ENCODE measurements at places on chromosomes 11 and 22.

GRCh38 chr11:35825386-35825785 lies 118.5 kb upstream of the LDLRAD3 start:
- no peak for DNase-seq

DNA sequence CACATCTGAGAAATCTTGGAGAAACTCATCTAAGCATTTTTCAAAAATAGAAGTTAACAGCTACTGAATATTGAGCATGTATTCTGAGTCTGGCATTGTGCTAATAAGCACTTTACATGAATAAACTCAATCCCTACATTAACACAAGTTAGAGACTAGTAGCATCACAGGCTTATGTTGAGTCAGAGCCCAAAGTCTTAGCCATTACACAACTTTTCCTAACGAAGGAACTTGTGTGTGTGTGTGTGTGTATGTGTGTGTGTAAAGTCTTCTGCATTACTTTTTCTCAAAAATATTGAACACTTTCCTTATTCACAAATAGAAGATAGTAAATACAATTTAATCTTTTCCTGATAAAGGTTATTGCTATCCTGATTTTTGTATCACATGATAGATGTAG lies 8.7 kb upstream of the CLPB start:
- no peak for DNase-seq

- DNase-seq: no peak
Measured at GRCh38 chr11:123158033-123159003, 36.7 kb downstream of the CLMP start.

GRCh38 chr22:40265783-40266182 lies 80.5 kb upstream of the ADSL start:
- DNase-seq: no peak

GRCh38 chr11:17603056-17603825 lies 56.2 kb downstream of the OTOG start:
- DNase-seq: no peak

DNA sequence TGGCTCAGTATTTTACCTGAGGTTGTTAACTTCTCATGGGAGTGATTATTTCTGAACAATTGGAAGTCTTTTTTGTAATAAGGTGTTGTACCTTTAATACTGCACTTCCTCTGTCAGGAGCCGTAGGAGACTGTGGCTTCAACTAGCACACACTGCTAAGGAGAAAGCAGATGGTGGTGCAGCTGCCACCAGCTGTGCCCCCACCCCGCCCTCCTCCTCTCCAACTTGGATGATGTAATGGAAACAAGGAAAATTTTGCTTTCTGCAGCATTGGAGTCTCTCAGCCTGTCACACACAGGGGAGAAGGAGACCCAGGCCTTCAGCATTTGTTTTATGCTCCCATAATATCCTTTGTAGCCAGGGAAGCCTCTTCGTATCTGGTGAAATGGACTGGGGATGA lies 91.2 kb downstream of the TEAD1 start:
- DNase-seq: no peak

GRCh38 chr22:33519974-33520903 lies 400.0 kb downstream of the LARGE1 start:
- DNase-seq: no peak

- DNase-seq: no peak
Measured at GRCh38 chr22:38832005-38832978, 11.5 kb downstream of the NPTXR start.

GRCh38 chr11:130813196-130813595 lies 103.1 kb downstream of the SNX19 start:
- no peak for DNase-seq

DNA sequence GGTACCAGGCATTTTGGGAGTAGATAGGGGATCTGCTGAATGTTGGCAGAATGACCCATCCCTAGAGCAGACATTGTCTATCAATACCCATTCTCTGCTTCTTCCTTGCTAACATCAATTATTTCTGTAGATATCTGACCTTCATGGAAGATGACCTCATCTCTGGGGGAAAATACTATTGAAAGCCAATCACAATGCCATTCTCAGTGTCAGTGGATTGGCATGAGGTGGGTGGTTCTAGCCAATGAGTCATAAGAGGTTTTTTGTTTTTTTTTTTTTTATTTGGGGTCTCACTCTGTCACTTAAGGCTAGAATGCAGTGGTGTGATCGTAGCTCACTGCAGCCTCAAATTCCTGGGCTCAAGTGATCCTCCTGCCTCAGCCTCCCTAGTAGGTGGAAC lies 42.5 kb downstream of the SNX19 start:
- DNase-seq: peak; percentile 48

- no peak for DNase-seq
Measured at GRCh38 chr11:117381481-117382387, 54.1 kb downstream of the CEP164 start.

GRCh38 chr11:105315287-105315686 lies 175.7 kb upstream of the CARD18 start:
- no peak for DNase-seq

GRCh38 chr11:39174196-39174595 lies 2285.3 kb downstream of the LRRC4C start:
- no peak for DNase-seq

DNA sequence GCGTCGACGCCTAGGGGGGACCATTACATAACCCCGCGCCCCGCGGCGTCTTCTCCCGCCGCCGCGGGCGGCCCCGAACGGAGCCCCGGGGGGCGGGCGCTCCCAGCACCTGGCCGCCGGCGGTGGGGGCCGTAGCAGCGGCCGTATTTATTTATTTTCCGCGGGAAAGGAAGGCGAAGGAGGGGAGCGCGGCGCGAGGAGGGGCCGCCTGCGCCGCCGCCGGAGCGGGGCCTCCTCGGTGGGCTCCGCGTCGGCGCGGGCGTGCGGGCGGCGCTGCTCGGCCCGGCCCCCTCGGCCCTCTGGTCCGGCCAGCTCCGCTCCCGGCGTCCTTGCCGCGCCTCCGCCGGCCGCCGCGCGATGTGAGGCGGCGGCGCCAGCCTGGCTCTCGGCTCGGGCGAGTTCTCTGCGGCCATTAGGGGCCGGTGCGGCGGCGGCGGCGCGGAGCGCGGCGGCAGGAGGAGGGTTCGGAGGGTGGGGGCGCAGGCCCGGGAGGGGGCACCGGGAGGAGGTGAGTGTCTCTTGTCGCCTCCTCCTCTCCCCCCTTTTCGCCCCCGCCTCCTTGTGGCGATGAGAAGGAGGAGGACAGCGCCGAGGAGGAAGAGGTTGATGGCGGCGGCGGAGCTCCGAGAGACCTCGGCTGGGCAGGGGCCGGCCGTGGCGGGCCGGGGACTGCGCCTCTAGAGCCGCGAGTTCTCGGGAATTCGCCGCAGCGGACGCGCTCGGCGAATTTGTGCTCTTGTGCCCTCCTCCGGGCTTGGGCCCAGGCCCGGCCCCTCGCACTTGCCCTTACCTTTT lies at the start of gene EP300:
TSS of gene EP300 (plus strand) at position 570 of the 795 bp plus-strand sequence. CDS start 413 bp downstream, outside the sequence.
- DNase-seq: peak; percentile 89

GRCh38 chr11:3959015-3959902 lies 103.8 kb downstream of the STIM1 start:
- no peak for DNase-seq

- DNase-seq: peak; percentile 21
Measured at GRCh38 chr11:44596525-44597276, 31.2 kb downstream of the CD82 start.

DNA sequence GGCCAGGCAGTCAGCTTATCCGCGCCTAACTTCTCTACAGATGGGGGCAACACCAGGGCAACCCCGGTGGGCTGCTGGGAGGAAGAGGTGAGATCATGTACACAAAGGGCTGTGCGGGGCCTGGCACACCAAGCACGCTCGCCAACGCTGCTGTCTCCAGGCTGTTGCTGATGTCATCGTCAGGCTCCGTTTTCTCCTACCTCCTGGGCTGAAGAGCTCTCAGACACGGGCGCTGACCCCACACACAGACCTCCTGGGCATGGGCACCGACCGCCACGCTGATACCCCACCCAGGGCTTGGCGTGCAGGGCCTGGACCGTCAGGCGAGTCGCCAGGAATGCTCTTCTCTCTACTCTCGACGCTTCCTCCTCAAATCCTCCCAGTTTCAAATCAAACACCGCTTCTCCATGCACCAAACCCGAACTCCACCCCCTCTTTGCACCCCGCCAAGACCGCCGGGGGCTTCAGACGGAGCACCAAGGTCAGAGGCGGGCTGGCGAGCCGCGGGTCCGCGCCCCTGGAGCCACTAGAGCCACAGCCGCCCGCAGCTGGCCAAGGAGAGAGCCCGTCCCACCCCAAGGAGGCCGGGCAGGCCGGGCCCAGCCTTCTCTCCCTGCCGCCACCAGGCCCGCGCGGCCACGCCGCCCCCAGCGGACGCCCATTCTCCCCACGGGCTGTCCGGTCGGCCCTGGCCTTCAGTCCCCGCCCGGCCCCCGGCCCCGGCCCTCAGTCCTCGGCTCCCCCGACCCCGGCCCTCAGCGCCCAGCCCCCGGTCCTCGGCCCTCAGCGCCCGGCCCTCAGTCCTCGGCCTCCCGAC lies 772 bp downstream of the SBF1 start:
- DNase-seq: no peak

DNA sequence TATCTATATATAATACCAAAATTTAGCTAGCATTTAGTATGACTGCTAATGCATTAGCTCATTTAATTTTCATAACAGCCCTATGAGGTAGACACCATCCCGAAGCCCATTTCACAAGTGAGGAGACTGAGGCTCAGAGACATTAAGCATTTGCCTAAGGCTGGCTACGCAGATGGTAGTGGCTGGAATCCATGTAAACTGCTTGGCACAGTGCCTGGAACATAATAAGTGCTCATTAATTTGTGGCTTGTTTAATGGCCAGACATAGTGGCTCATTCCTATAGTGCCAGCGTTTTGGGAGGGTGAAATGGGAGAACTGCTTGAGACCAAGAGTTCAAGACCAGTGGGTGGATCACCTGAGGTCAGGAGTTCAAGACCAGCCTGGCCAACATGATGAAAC lies 17.8 kb upstream of the TP53I11 start:
- no peak for DNase-seq

DNA sequence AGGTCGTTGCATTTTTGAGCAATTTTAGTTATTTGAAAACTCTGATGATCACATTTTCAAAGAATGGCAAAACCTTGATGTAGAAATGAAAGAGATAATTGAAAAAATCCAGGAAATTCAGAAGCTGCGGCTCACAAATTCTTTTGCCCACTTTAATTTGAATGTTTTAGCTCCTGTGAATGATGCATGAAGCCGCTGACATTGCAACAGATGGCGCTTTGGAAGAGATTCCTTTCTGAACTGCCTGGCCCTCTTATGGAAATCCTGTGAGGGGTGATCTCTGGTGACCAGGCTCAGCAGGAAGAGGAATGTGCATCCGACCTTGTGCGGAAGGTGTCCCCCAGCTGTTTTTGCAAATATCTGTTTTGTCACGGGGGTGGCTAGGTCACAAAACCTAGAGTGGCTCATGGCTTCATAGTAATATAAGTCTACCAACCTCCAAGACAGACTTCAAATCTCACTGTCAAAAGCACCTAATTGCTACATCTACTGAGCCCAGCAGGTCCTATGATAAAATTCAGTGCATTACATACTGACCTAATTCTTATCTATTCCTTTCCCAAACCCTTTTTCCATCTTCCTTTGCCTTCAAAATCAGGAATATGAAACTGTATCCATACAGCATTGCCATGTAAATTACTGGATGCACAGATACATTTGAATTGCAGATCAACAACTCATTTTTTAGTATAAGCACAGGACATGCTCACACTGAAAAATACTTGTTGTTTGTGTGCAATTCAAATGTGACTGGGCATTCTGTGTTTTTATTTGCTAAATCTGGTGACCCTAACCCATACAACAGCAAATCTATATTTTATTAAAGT lies 412.7 kb downstream of the ETS1 start:
- peak; percentile 18 for DNase-seq

DNA sequence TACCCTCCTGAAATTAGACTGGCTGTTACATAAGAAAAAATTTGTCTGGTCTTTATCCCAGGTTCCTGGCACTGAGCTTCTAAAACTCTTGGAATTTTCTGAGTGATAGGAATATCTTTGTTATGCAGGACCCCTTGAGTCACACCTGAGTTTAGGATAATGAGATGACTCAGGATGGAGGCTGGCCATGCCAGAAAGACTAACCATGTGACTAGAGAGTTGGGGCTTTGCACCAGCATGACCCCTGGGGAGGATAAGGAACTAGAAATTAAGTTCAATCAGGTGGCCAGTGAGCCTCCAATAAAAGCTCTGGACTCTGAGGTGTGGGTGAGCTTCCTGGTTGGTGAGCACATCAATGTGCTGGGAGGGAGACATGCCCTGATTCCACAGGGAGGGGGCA lies 88.1 kb downstream of the XRRA1 start:
- no peak for DNase-seq

DNA sequence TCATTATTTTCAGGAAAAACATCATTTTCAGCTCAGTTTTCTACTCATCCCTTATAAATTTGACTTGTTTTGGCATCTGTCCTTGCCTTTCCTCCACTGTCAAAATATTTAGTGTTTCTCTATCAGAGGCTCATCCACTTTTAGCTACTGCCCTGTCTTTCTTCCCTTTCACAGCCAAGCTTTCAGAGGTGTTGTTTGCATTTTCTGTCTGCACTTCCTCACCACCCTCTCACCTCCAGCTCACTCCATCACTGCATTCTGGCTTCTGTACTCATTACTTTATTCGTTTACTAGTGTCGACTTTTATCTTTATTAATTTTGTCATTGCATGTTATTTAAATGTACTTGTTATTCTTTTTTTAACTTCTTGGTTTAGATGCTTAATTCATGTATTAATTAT lies 26.7 kb upstream of the NNMT start:
- DNase-seq: no peak

DNA sequence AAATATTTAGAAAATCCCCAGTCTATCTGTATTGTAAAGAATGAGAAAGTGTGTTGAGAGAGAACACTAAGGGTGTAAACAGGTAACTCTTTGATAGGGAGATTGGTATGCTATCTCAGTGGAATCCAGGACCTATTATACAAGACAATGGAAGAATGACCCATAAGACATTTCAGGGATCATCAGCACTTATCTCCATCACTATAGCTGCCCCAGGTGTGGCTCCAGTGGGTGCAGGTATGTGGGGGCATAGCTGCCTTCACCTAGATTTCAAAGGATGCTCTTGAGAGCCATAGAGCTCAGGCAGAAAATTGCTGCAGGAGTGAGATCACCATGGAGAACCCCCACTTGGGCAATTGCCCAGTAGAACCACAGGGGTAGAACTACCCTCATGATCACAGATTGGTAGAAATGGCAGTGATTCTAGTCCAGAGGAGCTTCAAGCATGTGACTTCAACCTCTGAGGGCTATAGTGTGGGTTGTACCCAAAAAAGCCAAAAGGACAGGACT lies 252.3 kb upstream of the TBCEL start:
- no peak for DNase-seq

- DNase-seq: peak; percentile 89
Measured at GRCh38 chr22:20243537-20244249, 24.4 kb downstream of the RTN4R start.

Measured in urothelium cell line (cell line).